Endothelial cell (in vitro differentiated cells): ENCODE measurements at places on chromosomes 6 and 20. TPM values are rescaled to one million over a fixed set of nuclear protein-coding genes. Genes with fewer than 3 reads are reported as not detected.

DNA sequence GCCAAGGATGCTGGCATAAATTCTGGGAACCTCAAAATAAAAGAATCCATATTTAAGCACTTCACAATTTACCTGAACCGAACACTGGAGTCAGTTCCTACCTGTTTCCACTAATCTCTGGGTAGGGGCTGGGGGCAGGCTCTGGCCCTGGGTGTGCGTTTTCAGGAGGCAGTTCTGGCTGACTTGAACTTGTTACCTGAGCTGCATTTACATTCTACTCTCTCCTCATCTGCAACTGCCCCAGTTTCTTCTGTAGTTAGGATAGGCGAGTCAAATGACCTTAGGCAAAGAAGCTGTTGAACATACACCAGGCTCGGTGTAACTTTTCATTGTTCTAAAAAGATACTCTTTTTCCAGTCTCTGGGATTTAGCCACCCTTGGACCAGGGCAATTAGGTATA is 13.2 kb downstream of the CARMIL1 start:
- no peak for DNase-seq
- peak overlapping the region; percentile 50 for H3K27ac ChIP-seq
- peaks cover 33% of the 10 kb centered on the region for H3K4me1 ChIP-seq
- H3K27me3 ChIP-seq, result peaks cover 2% of the 10 kb centered on the region
- peaks cover 5% of the 10 kb centered on the region for H3K36me3 ChIP-seq

GRCh38 chr6:68651011-68651985 is 16.2 kb downstream of the ADGRB3 start:
- H3K4me3 ChIP-seq, result no peak overlapping the region
- H3K27me3 ChIP-seq, result peaks cover 6% of the 10 kb centered on the region

- H3K27ac ChIP-seq, result no peak overlapping the region
- H3K27me3 ChIP-seq, result peaks cover 2% of the 10 kb centered on the region
- no peaks in the 10 kb centered on the region for H3K4me1 ChIP-seq
- H3K4me3 ChIP-seq, result no peak overlapping the region
- no peaks in the 10 kb centered on the region for H3K36me3 ChIP-seq
Measured at GRCh38 chr20:44759595-44759994, 13.9 kb downstream of the KCNK15 start.

The ATP6V1G2 gene
- 1.8 TPM for total RNA-seq

- H3K27me3 ChIP-seq, result peaks cover 6% of the 10 kb centered on the region
- no peak overlapping the region for H3K4me3 ChIP-seq
- H3K4me1 ChIP-seq, result no peaks in the 10 kb centered on the region
- H3K36me3 ChIP-seq, result no peaks in the 10 kb centered on the region
Measured at GRCh38 chr20:61047515-61047914, 204.5 kb upstream of the CDH4 start.

DNA sequence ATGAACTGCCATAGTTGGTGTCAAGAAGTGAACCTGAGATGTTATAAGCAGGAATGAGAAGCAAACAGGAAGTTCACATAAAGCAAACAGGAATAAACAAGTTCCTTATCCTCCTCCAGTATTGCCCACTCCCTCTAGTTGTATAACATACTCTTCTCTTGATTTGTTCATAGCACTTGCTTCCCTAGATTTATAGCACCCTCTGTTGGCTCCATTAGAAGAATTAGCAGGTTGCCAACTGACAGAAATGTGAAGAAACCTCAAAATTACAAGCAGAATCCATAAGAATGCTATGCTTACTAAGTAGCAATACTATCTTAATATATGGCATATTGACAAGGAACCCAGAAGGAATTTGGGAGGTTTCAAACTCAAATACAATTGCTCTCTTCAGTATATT is 195.4 kb downstream of the TBX18 start:
- no peaks in the 10 kb centered on the region for H3K27me3 ChIP-seq
- no peaks in the 10 kb centered on the region for H3K36me3 ChIP-seq
- no peak overlapping the region for H3K27ac ChIP-seq
- H3K4me1 ChIP-seq, result no peaks in the 10 kb centered on the region

The EDN3 gene
- not detected for total RNA-seq

DNA sequence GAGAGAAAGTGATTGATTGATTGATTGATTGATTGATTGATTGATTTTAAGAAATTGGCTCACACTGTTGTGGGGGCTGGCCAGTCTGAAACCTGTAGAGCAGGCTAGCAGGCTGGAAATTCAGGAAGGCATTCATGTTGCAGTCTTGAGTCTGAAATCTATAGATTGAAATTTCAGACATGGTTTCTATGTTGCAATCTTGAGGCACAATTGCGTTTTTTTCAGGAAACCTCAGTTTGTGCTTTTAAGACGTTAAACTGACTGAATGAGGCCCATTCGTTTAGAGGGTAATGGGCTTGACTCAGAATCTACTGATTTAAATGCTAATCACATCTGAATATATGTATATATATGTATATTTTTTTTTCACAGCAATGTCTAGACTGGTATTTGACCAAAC is 106.3 kb downstream of the STXBP5 start:
- DNase-seq, result no peak
- H3K27ac ChIP-seq, result no peak overlapping the region
- peaks cover 4% of the 10 kb centered on the region for H3K36me3 ChIP-seq
- no peaks in the 10 kb centered on the region for H3K27me3 ChIP-seq

DNA sequence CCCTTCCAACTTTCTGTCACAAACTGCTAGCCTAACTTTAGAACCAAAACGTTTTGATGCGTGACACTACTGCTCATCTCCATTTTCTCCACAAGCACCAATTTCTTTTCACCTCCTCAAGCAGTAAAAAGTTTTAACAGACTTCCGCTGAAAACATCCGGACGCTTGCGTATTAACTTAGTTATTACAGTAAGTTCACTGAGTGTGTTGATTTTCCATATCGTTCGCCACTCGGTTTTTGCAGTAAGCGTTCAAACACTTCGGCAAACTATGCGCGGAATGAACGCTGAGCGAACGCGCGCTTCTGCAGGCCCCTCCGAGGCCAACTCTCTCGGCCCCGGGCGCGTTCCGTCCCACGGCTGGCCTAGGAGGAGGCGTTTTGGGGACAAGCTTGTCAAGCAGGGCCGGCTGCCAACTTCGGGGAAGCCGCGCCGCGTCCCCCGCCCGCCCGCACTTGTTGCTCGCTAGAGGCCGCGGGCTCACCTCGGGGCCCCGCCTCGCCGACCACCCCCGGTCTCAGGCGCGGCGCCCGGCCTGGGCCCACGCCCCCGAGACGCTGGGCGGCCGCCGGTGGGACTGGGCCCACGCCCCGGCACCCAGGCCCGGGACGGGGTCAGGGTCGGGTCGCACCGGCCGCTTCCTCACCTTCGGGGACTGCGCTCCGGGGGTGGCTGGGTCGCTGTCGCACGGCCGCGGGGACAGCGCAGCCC is 945 bp downstream of the PHF10 start:
- H3K4me3 ChIP-seq, result peak overlapping the region; percentile 93
- H3K27me3 ChIP-seq, result peaks cover 8% of the 10 kb centered on the region
- H3K27ac ChIP-seq, result peak overlapping the region; percentile 2
- DNase-seq, result peak; percentile 50
- H3K4me1 ChIP-seq, result peaks cover 25% of the 10 kb centered on the region

GRCh38 chr6:53530346-53530745 is 14.6 kb downstream of the GCLC start:
- no peaks in the 10 kb centered on the region for H3K36me3 ChIP-seq
- no peak overlapping the region for H3K27ac ChIP-seq
- no peak overlapping the region for H3K4me3 ChIP-seq
- no peak for DNase-seq
- H3K4me1 ChIP-seq, result peaks cover 14% of the 10 kb centered on the region
- no peaks in the 10 kb centered on the region for H3K27me3 ChIP-seq
